ENCODE measurements at places on chromosomes 12 and 14.

- DNase-seq: no peak
Measured at GRCh38 chr14:105918496-105919262, 392.3 kb downstream of the TMEM121 start.

DNA sequence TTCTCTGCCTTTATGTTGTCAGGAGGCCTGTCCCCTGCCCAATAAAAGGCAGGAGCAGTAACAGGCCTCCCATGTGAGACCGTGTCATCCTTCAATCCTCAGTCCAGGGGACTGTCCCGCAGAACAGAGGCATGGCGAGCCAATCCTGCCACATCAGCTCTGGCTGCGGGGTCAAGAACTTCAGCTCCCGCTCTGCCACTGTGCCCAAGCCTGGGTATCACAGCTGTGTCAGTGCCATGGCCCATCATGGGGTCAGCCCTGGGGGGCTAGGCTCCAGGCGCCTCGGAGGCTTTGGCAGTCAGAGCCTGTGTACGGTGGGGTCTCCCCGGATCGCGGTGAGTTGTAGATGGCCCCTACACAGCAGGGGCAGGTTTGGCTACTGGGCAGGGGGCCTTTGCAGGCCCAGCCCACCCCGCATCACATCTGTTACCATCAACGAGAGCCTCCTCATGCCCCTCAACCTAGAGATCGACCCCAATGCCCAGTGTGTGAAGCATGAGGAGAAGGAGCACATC lies 19.9 kb upstream of the KRT83 start:
- DNase-seq: no peak

GRCh38 chr12:40534828-40535227 lies 157.4 kb upstream of the CNTN1 start:
- no peak for DNase-seq

- DNase-seq: no peak
Measured at GRCh38 chr12:113022563-113023297, 33.8 kb upstream of the DTX1 start.

- no peak for DNase-seq
Measured at GRCh38 chr12:100383586-100384558, 27.0 kb downstream of the SLC17A8 start.
